ENCODE measurements at places on chromosomes 7 and 10.

GRCh38 chr7:25493805-25494366, 265.6 kb upstream of the NPVF start:
- no peak for DNase-seq

GRCh38 chr10:132494866-132495630, 42.5 kb upstream of the INPP5A start:
- no peak for DNase-seq

DNA sequence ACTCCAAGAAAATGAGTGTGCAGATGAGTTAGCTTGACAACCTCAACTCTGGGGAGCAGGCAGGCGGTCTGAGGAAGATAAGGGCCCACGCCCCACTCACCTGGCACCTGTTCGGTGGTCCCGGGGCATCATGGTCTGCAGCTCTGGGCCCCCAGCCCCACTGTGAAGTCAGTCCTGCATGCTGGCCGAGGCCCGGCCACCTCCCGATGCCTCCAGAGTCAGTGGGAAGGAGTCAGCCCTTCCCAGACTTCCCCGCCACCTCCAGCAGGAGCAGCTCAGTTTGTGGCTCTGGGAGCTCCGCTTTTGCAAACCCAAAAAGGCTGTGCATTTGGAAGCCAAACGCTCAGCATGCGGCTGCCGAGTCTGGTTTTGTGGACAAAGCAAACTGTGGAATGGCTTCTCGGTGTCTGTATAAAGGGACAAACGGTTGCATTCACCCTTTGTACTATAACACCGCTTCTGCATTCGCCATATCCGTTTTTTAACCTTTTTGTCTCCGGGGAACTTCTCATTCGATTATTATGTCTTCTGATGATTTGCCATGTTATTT, 167.3 kb downstream of the CCDC3 start:
- no peak for DNase-seq

DNA sequence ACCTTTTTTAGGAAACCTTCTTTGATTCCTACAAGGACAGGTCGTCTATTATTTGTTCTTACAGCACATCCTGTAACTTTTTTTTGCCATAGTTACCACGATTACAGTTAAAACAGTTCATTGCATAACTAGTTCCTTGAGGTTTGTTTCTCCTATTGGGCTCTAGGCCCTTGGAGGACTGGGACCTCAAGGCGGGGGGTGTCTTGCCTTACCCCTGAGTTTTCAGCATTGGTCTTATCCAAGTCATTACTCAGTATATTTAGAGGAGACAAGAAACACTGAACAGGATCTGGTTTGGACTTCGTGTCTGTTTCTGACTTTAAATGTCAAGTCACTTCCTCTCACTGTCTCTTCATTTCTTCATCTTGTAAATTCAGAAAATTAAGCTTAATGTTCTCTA, 369.8 kb downstream of the SDK1 start:
- DNase-seq: no peak
